ENCODE measurements at places on chromosomes 4 and X. TPM values are rescaled to one million over a fixed set of nuclear protein-coding genes. Genes with fewer than 3 reads are reported as not detected.
A peak's percentile ranks its signal among the peaks of the same experiment; 100 is the strongest.

DNA sequence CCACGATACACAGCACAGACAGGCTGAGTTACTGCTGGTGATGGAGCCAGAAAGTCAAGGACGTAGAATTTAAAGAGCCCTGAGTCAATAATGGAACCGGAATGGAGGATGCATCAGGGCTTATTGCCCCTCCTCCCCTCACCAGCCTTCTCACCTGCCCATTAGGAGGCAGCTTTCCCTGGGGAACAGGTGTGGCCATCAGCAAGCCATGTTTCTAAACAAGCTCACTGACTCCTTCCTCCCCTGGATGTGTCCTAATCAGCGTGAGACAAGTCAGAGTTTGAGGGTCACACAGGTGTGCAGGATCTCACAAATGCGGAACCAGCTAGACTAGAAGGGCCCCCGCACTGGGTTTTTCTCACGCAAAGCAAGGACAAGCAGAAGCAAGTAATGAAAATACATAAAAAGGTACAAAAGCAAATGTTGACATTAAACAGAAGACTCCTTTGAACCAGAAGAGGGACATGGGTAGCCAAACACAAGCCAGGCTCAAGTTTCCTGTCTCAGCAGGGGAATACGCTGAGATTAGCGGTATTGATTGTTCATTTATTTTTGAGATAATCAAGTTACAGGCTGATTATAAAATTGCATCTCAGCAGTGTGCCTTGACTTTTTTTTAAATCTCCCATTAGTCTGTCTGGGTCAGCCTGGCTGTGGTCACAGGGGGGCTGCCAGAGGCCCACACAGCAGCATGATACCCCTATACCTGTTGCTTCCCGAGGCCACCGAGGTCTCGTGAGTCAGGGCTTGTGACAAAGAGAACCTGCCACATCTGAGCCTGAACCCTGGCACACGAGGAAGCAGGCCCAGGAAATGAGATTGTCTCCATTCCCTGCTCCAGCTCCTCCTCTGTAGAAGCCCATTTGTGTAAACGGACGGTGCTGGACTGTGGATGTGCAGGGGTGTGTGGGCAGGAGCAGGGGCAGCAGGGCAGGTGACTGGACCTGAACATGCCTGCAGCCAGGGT, 37.4 kb downstream of the CCKAR start:
- no peak for DNase-seq

GRCh38 chr4:77433418-77433733, 172.2 kb upstream of the CXCL13 start:
- peak; percentile 17 for DNase-seq

- no peak for DNase-seq
Observed at GRCh38 chr4:172950990-172951389, 217.6 kb upstream of the GALNT7 start.

GRCh38 chrX:9163214-9163709, 129.3 kb upstream of the FAM9B start:
- no peak for DNase-seq

GRCh38 chr4:139441029-139441428, 12.9 kb upstream of the RAB33B start:
- no peak for DNase-seq

- no peak for DNase-seq
Observed at GRCh38 chr4:57053508-57053907, 56.7 kb downstream of the IGFBP7 start.

DNA sequence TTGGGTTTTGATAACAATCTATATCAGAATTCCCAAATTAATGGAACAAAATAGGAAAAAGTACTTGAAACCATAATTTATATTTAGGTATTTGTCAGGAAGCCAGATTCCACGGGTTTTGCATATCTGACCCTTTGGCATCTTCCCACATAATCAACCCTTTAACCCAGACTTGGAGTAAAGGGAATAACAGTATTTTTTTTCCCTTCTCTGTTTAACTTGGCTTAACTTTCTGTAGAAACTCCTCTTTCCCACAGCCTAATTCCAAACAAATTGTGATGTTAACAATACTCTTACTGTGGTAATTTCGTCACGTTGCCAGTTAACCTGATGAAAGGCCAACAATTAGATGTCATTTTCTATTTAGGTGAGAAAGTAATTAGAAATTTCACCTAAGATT, 49.4 kb upstream of the GUCY1A1 start:
- DNase-seq, result no peak

GRCh38 chr4:5693871-5694270, 14.5 kb downstream of the EVC2 start:
- DNase-seq, result no peak

DNA sequence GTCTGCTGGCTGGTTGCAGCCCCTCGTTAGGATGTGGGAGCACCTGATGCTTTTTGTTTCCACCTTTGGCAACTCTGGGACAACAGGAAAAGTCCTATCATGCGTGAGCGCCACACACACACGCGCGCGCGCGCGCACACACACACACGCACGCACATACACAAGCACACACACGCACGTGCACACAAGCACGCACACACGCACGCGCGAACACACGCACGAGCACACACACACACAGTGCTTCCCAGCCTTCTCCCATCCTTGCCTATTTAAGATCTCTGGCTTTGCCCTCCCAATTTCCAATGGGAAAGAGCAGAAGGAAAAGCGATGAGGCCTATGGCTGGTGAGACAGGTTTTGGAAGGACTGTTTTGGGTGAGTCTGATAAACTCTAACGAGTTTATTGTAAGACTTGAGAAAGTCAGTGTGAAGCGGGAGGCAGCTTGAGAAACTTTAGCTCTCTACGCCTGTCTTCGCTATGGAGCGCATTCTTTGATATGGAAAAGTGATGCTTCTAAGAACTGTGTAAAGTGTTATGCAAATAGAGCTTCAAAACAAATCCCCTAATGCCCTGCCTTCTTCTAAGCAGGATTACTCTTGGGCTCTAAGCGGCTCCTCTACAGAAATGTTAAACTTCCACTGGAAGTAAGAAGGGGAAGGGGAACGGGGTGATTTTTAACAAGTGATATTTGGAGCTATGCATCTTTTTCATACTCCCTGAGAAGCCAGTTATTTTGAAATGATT, 11.8 kb downstream of the SUPT20HL1 start:
- DNase-seq, result no peak

GRCh38 chrX:118545510-118545909, 49.9 kb downstream of the DOCK11 start:
- no peak for DNase-seq

DNA sequence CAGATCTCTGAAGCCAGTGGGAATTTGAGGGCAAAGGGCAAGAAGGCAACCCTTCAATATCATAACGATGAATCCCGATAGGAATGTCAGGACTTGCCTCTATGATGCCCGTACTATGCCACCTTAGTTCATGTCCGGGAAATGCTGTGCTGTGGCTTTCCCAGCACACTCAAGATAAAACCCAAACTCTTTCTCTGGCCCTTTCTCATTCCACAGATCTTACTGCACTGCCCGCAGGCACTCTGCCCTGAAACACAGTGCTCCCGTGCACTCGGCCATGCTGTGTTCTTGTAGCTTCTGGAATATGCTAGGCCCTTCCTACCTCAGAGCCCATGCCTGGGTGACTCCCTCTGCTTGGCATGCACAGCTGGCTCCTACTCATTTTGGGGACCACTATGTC, 26.3 kb downstream of the SORCS2 start:
- DNase-seq, result no peak

DNA sequence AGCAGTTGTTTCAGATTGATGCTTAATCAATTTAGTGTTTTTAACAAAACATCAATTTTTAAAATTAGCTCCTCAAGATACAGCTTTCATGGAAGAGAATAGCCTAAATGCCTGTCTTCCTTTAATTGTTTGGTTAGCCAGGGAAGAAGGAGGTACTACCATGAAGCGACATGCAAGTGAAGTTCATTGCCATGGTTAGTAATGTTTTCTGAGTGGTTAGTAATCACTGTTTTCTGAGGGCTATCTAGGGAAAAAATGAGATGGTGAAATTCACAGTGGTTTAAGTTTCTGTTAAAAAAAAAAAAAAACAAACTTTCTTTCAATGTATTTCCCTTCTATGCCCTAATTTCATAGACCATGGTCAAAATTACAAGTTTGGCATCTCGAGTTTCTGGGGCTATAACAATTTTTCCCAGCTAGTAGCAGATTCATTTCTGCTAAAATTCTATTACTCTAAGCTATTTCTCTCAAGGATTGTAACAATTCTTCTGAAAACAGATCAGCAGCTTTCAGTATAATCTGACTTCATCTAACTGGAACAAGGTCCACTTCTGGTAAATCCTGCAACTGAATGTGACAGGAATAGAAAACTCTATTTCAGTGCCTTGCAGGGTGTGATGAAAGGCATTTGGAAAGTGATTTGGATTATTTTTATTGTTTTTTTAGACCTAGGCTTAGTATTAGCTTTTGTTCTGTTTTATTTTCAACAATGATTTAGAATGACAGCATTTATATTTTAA, 157.0 kb downstream of the PCDH18 start:
- no peak for DNase-seq

GRCh38 chr4:104424475-104424941, 70.2 kb downstream of the CXXC4 start:
- no peak for DNase-seq

GRCh38 chr4:159046683-159047082, 56.2 kb upstream of the RAPGEF2 start:
- DNase-seq, result no peak

DNA sequence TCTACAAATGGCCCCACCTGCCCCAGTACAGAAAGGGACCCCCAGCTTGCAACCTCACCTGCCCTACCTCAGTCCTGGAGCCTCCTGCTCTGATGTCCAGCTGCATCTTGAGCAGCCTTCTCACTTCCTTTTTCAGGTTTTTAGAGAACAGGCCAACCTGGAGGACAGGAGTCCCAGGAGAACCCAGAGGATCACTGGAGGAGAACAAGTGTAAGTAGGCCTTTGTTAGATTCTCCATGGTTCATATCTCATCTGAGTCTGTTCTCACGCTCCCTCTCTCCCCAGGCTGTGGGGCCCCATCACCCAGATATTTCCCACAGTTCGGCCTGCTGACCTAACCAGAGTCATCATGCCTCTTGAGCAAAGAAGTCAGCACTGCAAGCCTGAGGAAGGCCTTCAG, 3.6 kb downstream of the MAGEA11 start:
- DNase-seq, result no peak

- no peak for DNase-seq
Observed at GRCh38 chrX:18789916-18790315, 82.5 kb downstream of the PPEF1 start.

- peak; percentile 44 for DNase-seq
Observed at GRCh38 chrX:104310657-104311254, 56.0 kb upstream of the ESX1 start.

GRCh38 chrX:23292354-23292987, 42.2 kb upstream of the PTCHD1 start:
- DNase-seq, result no peak

- no peak for DNase-seq
Observed at GRCh38 chrX:19630228-19630627, 114.9 kb upstream of the MAP3K15 start.

DNA sequence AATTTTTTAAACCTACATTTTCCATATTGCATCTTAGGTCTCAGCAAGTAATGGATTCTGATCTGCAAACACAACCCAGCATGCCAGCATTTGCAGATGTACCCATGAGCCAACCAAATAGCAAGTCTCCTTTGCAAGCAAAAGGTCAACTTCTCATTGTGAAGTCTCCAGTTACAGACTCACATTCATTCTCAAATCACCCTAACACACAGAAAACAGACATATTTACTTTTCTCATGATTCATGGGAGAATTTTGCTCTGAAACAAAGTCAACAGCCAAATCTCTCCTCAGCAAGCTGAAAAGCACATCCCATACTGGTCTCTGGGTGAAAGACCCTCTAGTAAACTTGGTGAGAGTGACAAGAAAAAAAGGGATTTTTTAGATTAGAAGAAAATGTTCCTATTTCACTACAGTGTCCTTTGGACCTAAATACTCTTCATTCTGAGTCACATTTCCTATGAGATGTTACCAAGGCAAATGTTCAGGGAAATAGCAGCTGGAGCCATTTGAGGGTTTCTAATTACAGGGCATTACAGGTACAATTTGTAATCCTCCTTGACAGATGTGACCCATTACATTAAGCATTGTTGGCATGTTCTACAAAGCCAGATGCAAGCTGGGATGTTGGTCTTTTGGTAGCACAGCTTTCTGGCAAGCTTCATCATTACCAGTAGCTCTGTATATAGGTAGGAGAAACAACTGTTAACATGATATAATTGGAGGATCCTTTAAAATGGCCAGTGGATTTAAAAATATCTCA, 383.3 kb downstream of the SMARCA1 start:
- DNase-seq, result no peak

DNA sequence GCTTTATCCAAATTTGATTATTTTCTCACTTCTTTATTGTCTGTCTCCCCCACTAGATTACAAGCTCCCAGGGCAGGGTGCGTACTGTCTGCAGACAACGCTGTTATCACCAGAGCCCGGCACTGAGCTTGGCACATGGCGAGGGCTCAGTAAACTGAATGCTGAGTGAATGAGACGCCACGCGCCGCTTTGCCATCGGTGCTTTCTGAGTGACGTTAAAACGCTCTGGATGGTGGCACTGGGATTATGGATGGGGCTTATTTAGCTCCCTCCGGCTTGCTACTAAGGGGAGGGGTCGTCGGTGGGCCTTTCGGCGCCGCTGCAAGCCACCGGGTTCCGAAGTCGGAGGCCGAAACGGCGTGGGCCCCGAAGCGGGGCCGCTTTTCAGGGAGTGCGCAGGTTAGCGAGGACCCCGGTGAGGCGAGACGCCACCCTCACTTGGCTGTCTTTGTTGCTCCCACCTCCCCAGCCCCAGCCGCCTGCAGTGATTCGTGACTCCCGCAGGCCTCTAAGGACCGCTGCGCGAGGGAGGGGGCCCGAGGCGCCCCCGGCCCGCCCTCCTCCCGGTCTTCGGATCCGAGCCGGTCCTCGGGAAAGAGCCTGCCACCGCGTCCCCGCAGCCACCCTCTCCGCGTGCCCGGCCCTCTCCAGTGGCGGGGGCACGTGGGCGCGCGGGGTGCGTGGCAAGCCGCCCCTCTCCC, 569 bp upstream of the FHL1 start:
- peak; percentile 63 for DNase-seq

- no peak for DNase-seq
Observed at GRCh38 chr4:186808630-186809018, 85.0 kb upstream of the FAT1 start.

DNA sequence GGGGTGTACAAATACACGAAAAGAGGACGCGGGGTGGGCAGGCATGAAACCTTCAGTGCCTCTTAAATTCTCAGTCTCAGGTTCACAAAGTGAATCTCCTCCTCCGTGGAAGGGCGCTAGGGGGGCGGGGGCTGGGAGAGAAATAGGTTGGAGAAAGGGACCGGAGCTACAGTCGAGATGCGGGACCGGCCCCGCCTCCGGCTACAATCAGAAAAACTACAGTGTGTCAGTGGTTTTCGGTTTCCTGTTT, 3.4 kb downstream of the MAML3 start:
- DNase-seq, result peak; percentile 95

GRCh38 chrX:38618180-38618579, 56.8 kb downstream of the TSPAN7 start:
- no peak for DNase-seq

The FHDC1 gene
- total RNA-seq, result 2.5 TPM

The NUP62CL gene
- 8.8 TPM for total RNA-seq

The C4orf50 gene
- 1.9 TPM for total RNA-seq

The HNRNPH2 gene
- 63.7 TPM for total RNA-seq

The HTN3 gene
- not detected for total RNA-seq

The IRS4 gene
- 12.3 TPM for total RNA-seq

The CT83 gene
- not detected for total RNA-seq

The MORC4 gene
- 20.7 TPM for total RNA-seq

The GAGE13 gene
- not detected for total RNA-seq

The SMIM31 gene
- not detected for total RNA-seq
